ENCODE measurements at places on chromosomes 2 and 18.

DNA sequence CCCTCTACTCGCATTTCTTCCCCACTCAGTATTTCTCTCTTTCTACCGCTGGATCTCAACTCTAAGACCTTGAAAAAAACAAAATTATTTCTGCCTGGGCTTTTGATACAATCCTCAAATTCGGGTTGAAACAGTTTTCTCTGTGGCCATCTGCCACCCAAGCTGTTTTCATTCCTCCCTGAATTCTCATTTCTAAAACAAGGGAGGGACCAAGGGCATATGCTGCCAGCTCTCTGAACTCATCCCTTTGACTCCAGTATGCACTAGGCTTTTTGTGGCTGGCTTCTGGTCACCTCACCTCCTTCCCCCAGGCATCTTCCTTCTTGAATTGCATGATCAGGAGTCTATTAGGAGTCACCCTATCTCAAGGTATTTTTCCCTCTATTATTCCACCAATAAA, 49.5 kb downstream of the CCDC148 start:
- no peak for DNase-seq

DNA sequence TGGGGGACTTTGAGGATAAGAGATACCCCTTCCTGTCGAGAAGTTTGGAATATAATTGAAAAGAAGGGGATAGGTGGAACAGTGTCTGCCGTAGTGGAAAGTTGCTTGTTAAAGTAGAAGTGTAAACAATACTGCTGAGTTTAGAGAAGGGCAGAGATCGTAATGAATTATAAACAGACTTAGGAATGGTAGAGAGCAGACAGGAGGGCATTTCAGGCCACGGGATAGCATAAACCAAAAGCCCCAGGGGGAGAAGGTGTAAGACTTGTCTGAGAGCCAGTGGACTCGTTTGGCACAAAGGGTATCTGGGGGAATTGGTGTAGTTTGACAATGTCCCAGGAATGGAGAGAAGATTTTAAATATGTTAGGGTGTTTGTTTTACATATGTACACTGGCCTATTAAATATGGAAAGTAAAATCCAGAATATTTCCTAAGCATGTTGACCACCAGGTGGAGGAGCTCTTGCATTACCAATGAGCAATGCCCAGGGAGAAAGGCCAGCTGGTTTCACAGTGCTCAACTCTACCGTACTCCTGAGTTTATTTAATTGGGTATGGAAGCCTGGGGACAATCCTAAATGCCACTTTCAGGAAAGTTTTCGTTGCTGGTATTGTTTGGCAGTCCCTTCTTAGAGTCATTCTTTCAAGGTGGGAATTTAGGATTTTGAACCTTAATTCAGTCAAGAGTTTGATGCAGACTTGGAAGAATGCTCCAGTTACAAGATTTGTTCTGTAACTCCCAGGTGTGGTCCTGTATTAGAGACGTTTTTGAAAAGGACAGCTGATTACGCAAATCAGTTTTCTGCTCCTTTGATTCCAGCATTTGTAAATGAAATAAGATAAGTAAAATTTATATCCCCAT, 7.5 kb downstream of the COPS8 start:
- DNase-seq: no peak

DNA sequence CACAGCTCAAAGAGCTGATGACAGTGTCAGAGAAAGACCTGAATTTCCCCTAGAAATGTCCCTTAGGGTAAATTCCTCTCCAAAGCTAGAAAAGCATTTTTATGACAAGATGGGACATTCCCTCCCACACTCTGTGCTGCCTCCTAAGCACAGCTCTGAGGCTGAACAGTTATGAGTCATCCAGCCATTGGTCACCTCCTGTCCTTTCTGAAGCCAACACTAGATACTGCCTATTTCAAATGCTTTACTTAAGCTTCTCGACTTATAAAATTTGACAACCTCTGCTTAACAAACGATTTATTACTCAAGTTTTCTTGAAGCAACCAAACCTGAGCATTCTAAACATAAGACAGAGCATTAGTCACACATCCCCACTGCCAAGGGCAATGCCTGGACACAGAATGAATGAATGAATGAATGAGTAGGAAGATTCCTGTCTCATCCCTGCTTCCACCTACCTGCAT, 35.4 kb downstream of the B4GALT6 start:
- DNase-seq: peak; percentile 59

DNA sequence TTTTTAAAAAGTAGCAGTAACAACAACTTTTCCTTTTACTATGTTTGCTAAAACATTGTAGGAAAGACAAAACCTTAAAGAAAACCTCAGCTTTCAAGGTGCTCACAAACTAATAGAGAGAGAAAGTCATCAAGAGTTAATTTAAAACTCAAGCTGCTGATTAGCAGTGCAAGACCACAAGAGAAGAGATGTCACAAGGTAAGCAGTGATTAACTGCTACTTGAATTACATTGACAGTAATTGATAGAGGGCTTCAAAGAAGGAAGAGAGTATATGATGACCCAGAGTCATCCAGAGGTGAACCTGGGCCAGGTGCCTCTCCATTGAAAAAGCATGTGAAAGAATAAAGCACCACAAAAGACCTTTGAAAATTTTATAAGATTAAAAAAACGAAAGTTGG, 939.6 kb upstream of the CNTNAP5 start:
- no peak for DNase-seq

GRCh38 chr2:226995625-226996041, 159.8 kb downstream of the RHBDD1 start:
- peak; percentile 46 for DNase-seq

GRCh38 chr2:128543036-128543435, 224.4 kb upstream of the HS6ST1 start:
- DNase-seq: no peak

GRCh38 chr18:51030537-51031258, 685 bp downstream of the SMAD4 start:
- DNase-seq: peak; percentile 77

- peak; percentile 83 for DNase-seq
Measured at GRCh38 chr2:37389989-37390765, 45.7 kb downstream of the QPCT start.

DNA sequence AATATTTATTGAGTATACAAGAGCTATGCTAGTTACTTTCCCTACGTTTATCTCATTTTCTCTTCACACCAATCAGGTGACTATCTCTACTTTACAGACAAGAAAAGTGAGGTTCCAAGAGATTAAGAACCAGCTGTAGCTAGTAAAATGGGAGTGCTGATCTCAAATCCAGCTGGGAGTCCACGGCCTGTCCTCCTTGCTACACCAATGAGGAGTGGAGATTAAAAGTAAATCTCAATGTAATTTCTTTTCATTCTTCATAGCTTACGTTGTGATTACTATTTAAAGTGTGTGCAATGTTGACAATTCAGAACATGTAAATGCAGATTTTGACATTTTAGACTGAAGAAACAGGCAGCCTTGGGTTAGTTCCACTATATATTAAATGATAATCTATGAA, 53.9 kb upstream of the NRP2 start:
- no peak for DNase-seq

GRCh38 chr18:45637546-45638327, 22.5 kb downstream of the SLC14A2 start:
- DNase-seq: no peak

GRCh38 chr2:206260188-206261012, 14.1 kb upstream of the ZDBF2 start:
- DNase-seq: no peak

GRCh38 chr2:133390156-133390555, 178.1 kb downstream of the NCKAP5 start:
- DNase-seq: no peak

- no peak for DNase-seq
Measured at GRCh38 chr2:123359636-123360035, 665.5 kb upstream of the CNTNAP5 start.
